ENCODE measurements at places on chromosomes 4 and X.

DNA sequence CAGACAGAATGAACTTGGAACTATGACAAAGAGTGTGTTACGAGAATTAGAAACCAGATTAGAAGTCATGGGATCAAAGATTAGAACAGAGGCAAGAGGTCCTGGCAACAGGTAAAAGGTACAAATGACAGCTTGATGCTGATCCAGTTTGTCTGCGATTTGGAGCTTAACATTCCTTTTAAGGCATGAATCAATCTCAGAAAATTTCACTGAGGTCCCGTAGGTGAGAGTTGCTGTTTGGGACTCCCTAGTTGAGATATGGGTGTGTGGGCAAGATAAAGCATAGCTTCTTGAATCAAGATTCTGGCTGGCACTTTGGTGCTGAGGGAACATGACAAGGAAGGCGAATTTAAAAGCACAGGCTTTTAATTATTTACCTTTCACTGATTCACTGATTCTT is 62.6 kb upstream of the ACSL4 start:
- H3K27ac ChIP-seq: no peak overlapping the region
- no peak overlapping the region for H3K4me3 ChIP-seq
- H3K27me3 ChIP-seq: no peaks in the 10 kb centered on the region
- DNase-seq: no peak
- H3K4me1 ChIP-seq: no peaks in the 10 kb centered on the region

DNA sequence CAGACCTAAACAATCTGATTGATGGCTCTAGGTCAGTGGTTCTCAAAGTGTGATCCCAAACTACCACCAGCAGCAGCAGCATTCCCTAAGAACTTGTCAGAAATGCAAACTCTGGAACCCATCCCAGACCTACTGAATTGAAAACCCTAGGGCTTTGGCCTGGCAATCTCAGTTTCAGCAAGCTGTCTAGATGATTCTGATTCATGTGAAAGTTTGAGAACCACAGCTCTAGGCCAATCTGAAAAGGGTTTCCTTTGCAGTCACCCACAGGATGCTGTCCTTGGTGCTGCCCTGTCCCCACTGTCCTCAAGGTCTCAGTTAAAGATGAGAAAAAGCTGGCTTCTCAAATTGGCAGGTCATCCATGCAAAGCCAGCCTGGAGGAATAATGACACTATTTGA is 34.8 kb downstream of the SMPX start:
- H3K4me1 ChIP-seq: no peaks in the 10 kb centered on the region
- H3K27ac ChIP-seq: no peak overlapping the region
- DNase-seq: peak; percentile 17
- H3K4me3 ChIP-seq: no peak overlapping the region

GRCh38 chr4:69833251-69833650 is 26.7 kb downstream of the SULT1E1 start:
- no peak for DNase-seq
- H3K4me3 ChIP-seq: no peak overlapping the region
- H3K27ac ChIP-seq: no peak overlapping the region
- no peaks in the 10 kb centered on the region for H3K27me3 ChIP-seq
- peaks cover 11% of the 10 kb centered on the region for H3K4me1 ChIP-seq

- no peaks in the 10 kb centered on the region for H3K27me3 ChIP-seq
- H3K4me3 ChIP-seq: no peak overlapping the region
- no peaks in the 10 kb centered on the region for H3K4me1 ChIP-seq
- DNase-seq: no peak
These were observed 23.8 kb upstream of the UVSSA start for GRCh38 chr4:1323280-1323634.

DNA sequence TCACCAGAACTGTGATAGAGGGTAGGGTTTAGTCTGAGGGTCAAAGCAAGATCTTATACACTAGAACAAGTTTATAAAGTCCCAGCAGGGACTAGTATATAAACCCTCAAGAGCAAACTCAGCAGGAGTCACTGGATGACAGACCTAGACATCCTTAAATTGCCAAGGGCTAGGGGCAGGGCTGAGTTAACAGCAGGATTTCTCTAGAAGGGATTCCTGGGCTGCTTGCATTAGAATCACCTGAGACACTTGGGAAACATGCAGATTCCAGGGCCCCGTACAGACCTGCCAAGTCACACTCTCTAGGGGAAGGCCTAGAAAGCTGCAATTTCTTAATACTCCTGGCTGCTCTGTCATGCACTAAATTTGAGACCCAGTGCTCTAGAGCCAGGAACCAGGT is 6.6 kb upstream of the GPR50 start:
- peaks cover 11% of the 10 kb centered on the region for H3K27me3 ChIP-seq
- no peak overlapping the region for H3K4me3 ChIP-seq
- H3K4me1 ChIP-seq: no peaks in the 10 kb centered on the region
- DNase-seq: no peak
- H3K36me3 ChIP-seq: no peaks in the 10 kb centered on the region

DNA sequence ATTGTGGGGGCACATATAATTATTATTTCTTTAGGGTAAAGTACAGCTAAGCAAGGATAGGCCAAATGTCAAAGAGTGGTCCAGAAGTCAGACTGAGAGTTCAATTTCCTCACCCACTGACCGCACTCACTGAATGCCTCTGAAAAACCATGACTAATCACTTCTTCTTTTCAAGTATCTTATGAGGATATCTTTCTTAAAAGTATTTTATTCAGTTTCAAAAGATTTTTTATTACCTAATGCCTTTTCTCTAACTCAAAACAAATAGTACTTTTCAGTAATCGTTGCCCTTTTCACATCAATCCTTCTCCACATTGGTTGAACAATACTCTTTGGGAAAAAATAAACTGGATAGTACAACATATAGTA is 61.7 kb upstream of the CAMK2D start:
- no peak overlapping the region for H3K4me3 ChIP-seq
- peaks cover 66% of the 10 kb centered on the region for H3K4me1 ChIP-seq
- DNase-seq: no peak

DNA sequence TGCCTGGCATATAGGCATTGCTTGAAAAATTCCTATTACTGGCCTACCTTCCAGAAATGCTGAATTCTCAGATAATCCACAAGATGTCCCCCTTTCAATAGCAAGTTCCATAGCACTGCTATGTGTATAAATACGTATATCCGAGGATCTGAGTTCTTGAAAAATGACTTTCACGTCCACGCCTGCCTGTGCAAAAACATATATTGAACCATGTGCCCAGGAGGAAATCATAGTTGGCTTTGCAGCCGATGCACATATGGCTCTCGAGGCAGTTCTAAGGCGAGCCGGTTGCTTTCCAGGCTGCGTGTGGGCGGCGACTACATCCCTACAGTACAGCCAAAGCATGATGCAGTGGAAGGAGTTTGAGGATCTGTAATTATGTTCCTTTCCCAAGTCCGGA is 55.4 kb upstream of the ESX1 start:
- H3K4me1 ChIP-seq: no peaks in the 10 kb centered on the region
- no peaks in the 10 kb centered on the region for H3K27me3 ChIP-seq

DNA sequence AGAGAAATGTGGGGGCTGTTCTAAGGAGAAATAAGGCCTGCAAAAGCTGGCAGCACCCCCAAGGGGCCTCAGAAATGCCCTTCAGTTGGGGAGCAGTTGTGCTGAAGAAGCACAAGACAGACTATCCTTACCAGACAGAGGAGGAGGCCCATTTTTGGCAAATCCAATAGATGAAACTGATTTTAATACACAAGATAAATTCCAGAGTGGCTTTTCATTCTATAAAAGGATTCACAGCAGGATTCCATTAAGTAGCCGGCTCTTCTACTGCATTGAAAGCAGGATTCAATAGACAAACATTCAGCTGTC is 8.1 kb downstream of the SEPTIN6 start:
- no peaks in the 10 kb centered on the region for H3K27me3 ChIP-seq
- H3K36me3 ChIP-seq: peaks cover 6% of the 10 kb centered on the region
- H3K4me1 ChIP-seq: peaks cover 48% of the 10 kb centered on the region
- DNase-seq: no peak
- H3K4me3 ChIP-seq: peak overlapping the region; percentile 84
- H3K27ac ChIP-seq: peak overlapping the region; percentile 100
